ENCODE measurements at places on chromosomes 4 and X.

GRCh38 chr4:8910100-8910821 is 38.6 kb upstream of the HMX1 start:
- no peak for DNase-seq

GRCh38 chr4:19314116-19314515 is 937.6 kb upstream of the SLIT2 start:
- no peak for DNase-seq

DNA sequence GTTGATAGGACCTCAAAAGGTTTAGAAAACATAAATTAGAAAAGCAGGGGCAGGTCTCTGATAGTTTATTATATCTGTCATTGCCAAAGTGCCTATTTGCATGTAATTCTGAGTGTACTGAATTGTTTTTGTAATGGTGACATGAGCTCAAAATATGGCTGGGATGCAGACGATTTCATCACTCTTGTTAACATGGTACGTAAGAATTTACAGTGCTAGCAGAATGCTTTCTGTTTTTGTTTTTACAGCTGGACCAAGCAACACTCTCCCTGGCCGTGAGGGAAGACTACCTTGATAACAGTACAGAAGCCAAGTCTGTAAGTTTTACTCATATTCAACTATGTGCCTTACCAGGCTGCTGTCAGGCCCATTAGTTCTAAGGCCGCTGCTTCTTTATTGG is 58.1 kb downstream of the PHEX start:
- no peak for DNase-seq

GRCh38 chrX:136814847-136815750 is 34.4 kb upstream of the ARHGEF6 start:
- DNase-seq: no peak

GRCh38 chr4:78669453-78669852 is 106.7 kb upstream of the BMP2K start:
- DNase-seq: no peak

GRCh38 chr4:184444953-184445309 is 29.4 kb downstream of the IRF2 start:
- DNase-seq: no peak

GRCh38 chr4:8338351-8338961 is 68.9 kb downstream of the HTRA3 start:
- DNase-seq: no peak

DNA sequence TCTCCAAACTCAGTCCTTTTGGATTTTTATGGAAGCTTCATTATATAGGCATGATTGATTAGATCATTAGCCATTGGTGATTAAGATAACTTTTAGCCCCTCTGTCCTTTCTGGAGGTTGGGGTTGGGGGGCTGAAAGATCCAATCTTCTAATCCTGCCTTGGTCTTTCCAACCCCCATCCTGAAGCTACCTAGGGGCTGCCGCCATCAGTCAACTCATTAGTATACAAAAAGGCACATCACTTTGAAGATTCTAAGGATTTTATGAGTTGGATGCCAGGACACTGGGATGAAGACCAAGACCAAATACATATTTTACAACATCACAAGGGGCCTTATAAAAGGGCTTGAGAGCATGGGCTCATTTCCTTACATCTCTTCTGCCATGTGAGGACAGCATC is 47.5 kb downstream of the CYTL1 start:
- no peak for DNase-seq

DNA sequence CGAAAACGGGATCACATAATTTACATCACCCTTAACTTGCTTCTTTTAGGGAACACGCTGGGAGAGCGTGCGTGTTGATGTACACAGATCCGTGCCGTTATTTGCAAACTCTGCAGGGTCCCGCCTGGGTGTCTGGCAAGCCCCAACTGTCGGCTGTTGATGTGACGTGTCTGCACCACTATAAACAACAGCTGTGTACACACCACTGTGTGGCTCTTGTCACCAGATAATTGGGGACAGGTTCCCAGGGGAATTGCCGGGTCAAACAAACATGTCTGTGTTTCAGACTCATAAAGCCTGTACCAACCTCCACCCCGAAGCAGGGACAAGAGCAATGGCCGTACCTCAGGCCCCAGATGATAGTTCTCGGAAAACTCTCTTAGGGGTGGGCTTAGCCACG is 105.0 kb upstream of the AFAP1 start:
- no peak for DNase-seq

GRCh38 chrX:19334945-19335626 is 8.6 kb upstream of the PDHA1 start:
- no peak for DNase-seq

DNA sequence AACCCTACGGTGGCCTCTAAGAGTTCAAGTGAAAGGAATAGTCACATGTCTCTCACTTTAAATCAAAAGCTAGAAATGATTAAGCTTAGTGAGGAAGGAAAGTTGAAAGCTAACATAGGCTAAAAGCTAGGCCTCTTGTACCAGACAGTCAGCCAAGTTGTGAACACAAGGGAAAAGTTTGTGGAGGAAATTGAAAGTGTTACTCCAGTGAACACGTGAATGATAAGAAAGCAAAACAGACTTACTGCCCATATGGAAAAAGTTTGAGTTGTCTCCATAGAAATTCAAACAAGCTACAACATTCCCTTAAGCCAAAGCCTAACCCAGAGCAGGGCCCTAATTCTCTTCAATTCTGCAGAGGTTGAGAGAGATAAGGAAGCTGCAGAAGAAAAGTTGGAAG is 51.5 kb upstream of the RAB9B start:
- DNase-seq: no peak

GRCh38 chr4:184273166-184274147 is 55.8 kb upstream of the ENPP6 start:
- DNase-seq: no peak

- peak; percentile 63 for DNase-seq
Measured at GRCh38 chr4:8391972-8392371, 48.6 kb downstream of the ACOX3 start.

GRCh38 chrX:124594017-124594651 is 247.8 kb downstream of the SH2D1A start:
- no peak for DNase-seq

DNA sequence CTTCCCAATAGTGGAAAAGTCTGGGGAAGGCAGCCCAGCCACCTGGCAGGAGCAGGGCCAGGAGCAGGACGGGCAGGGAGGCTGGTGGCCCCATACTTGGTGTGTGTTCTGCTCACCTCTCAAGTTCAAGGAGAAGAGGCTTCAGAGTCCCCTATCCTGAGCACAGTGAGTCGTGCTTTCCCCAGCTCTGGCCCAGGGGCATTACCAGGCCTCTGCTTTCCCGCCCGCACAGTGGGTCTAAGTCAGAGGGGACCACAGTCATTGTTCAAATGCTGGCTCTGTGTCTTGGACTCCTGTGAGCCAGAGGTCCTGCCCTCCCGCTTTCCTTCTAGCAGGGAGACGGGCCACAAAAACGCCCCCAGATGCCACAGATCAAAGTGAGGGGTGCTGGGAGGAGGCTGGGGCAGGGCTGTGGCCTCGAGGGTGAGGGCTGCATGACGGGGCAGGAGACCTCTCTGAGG is 27.6 kb downstream of the HTRA3 start:
- DNase-seq: no peak

DNA sequence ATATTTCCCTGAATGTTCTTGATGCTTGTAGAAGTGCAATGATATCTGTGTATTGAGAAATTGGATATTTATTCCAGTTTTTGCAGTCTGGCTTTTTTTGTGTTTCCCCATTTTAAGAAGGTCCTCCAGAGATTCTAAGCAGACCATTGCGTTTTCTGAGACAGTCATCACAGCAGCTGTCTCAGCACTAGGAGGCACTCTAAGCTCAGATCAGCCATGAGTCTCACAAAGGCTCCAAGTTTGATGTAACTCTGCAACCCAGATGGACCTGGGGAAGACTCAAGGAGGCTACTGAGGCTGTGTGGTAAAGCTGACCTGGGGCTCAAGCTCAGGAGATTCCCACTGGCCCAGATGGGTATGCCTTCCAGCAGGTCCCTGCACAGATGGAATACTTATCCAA is 89.3 kb upstream of the CYLC1 start:
- no peak for DNase-seq

GRCh38 chrX:115968436-115969252 is 201.9 kb upstream of the AGTR2 start:
- no peak for DNase-seq

- DNase-seq: no peak
Measured at GRCh38 chr4:139553751-139554641, 2.0 kb downstream of the SETD7 start.

DNA sequence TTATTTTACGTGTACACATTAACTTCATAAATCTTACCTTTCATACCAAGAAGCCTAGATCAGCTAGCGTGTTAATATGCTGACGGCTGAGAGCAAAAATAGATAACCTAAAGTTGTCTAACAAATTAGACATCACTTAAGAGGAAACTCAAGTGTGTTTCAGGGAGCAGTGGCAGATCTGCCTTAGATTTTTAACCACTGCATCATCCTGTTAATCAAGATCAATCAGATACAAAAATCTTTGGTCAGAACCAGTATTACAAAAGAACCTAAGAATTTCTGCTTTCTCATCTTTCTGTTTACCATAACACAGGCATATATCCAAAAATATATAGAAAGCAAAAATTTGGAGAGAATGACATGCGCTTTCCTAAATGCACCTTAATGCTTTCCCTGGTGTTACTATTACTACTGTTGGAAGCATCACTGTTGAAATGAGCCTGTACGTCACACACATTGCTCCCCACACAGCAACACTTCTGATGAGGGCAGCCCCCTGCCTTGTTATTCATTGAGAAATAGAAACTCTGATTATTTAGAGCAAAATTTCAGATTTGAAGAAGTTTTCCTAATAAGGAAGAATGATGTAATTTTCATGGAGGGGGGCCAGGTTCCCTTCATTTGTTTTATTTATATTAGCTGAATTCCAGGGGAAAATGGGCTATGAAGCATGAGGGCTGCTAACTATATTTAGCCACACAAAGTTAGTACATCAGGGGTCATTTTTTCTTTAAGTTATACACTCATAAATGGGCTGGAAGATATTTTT is 152.3 kb downstream of the CBR4 start:
- no peak for DNase-seq

DNA sequence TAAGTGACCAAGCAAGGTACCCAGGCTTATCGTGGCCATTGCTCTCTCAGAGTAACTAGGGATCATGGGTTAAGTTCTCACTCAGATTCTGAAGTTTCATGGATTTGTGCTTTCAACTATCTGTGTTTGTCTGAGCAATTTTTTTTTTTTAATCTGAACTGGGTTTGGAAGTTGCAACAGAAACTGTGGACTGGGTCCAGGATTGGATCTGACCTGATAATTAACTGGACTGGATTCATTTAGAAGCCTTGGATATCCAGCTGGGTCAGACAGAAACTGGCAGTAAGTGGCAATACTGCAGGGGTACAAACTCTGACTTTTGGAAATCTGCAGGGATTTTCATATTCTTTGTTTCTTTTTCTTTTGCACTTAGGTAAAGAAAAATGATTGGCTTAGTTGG is 38.7 kb upstream of the FGF2 start:
- no peak for DNase-seq

DNA sequence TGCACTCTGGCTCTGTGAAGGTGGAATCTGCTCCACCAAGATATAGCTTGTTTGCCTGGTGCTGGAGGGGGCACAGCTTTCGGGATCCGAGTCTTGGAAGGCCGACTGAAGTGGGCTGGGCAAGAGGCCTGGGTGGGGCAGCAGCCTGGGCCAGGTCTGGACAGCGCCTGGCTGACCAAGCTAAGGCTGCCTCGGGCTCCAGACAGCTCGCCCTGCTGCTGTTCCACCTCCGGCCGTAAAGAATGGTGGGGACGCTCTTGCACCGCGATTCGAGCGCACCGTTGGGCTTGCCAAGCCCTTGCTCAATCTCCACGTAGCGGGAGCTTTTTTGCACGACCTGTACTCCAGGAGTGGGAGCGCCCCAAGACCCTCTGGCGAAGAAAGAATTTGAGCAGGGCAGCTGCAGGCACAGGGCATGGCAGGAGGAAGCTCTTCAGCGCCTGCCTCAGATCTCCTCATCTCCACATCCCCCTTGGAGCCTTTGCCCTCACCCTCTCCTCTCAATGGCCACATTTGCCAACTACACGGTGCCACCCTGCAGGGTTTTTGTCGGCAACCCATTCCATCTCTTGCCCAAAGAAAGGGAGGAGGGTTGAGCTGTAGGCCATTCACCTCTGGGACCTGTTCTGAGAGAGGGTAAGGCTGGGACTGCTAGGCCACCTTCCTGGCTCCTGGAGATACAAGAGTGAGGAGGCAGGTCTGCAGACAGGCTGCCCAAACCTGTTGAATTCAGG is 18.9 kb downstream of the CNGA2 start:
- DNase-seq: peak; percentile 68

- no peak for DNase-seq
Measured at GRCh38 chr4:135316266-135316779, 1114.7 kb upstream of the PABPC4L start.

- DNase-seq: peak; percentile 43
Measured at GRCh38 chr4:75895744-75896314, 6.4 kb downstream of the PPEF2 start.

Measured in AG08395 (cell line).